Activated naive CD4-positive, alpha-beta T cell treated with anti-CD3 and anti-CD28 coated beads for 36 hours (primary cell): ENCODE measurements at places on chromosomes 11 and 22.

DNA sequence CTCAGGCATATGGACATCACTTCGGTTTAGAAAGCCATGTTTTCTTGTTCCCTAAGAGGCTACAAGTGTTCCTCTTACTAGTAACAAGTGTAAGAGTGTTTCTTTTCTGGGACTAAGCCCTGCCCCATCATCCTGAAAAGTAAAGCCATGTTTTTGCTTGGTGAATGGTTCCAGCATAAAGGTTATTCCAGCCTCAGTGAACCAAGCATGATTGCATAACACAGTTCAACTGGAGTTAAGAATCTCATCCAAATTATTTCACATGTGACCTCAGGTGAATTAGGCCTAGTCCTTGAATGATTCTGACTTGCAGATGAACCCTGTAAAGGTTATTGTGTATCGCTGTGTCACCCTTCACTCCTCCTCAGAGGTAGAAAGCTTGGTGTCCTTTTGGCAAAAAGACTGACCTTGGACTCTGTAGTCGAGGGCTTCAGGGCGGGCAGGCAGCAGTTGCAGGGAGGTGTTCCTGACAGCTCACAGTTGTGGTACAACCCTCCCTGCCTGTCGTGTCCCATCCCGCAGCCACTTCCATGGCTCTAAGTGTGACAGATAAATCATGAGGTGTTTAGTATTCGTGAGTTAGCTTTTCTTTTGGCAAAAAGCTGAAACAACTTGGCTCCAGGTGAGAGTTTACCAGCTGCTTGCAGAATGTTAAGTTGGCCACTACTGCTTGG, 321.8 kb downstream of the CADM1 start:
- DNase-seq = no peak

GRCh38 chr22:42202669-42203068, 67.8 kb downstream of the TCF20 start:
- DNase-seq = peak; percentile 66

GRCh38 chr11:11966354-11966741, 42.1 kb downstream of the DKK3 start:
- no peak for DNase-seq

DNA sequence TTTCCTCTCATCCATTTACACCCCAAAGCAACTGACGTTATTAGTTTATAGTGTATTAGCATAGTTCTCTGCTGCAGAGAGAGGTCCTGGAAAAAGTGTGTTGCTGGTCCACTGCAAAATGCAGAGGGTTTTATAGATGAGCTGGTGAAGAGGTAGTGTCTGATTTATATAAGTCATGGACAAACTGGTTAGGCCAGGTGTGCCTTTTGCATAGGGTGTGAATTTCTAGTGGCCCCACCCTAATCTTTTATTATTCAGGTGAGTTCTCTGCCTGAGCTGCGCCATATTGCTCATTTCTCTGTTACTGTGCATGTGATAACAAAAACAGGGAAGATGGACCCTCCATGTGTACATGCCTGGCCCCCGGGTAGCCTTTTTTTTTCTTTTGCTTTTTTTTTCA, 43.1 kb upstream of the TRIM77 start:
- DNase-seq = no peak

DNA sequence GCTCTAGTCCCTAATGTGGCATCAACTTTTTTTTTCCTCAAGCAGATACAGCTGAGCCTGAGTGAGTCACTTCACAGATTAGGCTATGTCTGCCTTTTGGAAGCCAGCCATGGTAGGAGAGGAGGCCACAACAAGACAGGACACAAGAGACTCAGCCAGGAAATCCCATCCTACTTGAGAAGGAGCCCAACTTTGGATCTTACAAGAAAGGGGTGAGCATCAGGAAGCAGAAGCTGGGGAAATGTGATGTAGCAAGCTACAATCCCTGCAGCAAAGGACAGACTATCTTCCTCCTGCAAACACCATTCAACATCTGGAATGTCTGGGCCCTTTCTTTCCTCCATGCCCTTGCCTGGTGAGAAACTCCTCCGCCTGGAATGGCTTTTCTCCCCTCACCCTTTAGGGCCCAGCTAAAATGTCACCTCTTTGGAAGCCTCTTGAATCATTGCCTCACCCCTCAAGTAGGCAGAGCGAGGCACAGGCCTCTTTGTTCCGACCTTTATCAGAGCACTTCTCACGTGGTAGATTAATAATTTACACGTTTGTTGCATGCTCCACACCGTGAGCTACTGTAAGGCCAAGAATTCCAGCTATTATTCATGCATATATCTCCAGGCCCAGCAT, 156.4 kb upstream of the PITPNB start:
- no peak for DNase-seq
